Activated CD4-positive, alpha-beta memory T cell treated with anti-CD3 and anti-CD28 coated beads for 36 hours (primary cell): ENCODE measurements at places on chromosomes 5 and 9.

DNA sequence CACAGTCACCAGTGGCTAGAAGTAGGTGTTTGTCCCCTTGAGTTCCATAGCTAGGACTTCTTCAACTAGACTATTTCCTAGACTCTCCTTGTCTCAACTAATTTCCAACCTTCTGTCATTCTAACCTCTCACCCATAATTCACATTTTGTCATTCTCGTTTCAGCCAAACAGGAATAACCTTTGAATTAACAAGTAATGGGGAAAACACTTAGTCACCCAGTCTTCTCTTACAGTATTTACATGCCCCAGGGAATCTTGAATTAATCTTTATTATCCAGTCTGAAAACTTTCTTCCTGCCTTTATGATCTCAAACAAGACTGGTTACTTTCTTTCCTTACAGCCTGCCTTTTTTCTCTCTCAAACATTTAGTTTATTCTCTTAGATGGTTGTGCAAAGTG, 63.3 kb upstream of the RUSC2 start:
- DNase-seq: no peak

GRCh38 chr9:21967702-21968101, 26.5 kb downstream of the CDKN2A start:
- DNase-seq: no peak

DNA sequence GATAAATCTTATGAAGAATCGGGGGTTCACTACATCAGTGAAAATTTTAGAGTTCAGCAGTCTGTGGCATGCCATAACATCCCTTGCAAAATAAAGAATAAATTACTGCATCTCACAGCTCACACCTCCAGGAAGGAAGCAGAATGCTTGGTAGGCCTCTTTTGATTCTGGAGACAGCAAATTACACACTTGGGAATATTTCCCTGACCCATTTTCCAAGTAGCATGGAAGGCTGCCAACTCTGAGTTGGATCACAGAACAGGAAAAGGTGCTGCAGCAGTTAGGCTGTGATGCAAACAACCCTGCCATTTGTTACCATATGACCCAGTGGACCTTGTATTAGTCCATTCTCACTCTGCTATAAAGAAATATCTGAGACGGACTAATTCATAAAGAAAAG, 293.5 kb downstream of the ASTN2 start:
- DNase-seq: no peak

GRCh38 chr9:16331031-16331430, 539.4 kb downstream of the BNC2 start:
- DNase-seq: no peak

- no peak for DNase-seq
Measured at GRCh38 chr5:146904890-146905289, 26.3 kb upstream of the PPP2R2B start.

DNA sequence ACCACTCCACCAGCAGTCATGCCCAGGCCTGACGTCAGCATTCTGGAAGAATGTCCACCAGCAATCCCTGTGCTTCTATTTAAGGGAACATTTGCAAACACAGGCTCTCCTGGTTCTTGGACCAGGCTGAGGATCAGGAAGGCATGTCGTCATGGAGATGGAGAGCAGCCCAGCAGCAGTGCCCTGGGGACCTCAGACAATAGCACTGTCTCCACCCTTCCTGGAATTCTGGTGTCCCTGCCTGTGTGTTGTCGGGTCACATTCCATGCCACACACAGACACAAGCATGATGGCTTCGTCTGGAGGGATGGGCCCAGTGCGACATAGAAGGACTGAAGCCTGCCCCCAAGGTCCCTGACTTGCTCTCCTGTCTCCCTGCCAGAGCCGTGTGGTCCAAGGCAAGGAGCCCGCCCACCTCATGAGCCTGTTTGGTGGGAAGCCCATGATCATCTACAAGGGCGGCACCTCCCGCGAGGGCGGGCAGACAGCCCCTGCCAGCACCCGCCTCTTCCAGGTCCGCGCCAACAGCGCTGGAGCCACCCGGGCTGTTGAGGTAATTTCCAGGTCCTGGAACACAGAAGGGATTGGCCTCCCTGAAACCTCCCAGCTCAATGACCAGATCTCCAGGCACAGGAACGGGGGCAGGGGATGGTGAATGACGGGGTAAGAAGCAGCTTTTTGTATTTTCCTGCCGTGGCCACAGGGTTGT, 43.8 kb downstream of the STOM start:
- DNase-seq: no peak

GRCh38 chr9:91500509-91501014, 76.9 kb upstream of the NFIL3 start:
- DNase-seq: peak; percentile 52

DNA sequence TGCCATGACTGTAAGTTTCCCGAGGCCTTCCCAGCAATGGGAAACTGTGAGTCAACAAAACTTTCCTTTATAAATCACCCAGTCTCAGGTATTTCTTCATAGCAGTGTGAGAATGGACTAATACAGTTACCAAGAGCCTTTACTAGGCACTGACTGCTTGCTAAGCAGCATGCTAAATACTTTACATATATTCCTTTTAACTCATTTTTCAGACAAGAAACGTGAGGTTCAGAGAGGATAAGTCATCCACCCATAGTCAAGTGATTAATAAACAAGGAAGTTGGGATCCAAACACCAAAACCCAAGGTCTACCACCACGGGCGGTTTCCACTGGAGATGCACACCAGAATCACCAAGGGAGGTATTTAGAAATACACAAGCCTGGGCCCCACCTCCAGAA, 50.8 kb downstream of the GABBR2 start:
- DNase-seq: no peak

DNA sequence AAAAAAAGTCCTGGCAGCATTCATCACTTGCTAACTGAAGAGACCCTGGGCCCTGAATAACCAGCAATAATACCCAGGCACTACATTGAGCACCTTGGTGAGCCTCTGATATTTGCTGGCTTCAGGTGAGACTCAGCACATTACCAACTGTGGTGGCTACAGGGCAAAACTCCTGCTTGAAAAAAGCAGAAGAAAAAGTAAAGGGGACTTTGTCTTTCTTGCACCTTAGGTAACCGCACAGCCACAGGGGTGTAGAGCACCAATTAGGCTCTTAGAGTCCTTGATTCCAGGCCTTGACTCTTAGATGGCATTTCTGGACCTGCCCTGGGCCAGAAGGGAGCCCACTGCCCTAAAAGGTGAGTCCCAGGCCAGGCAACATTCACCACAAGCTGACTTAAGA, 269.5 kb downstream of the AUH start:
- DNase-seq: no peak
